ENCODE measurements at places on chromosomes 3 and 15.

- DNase-seq, result no peak
Observed at GRCh38 chr3:164612751-164613150, 465.5 kb downstream of the SI start.

GRCh38 chr3:142656575-142656974 is 60.4 kb downstream of the PLS1 start:
- no peak for DNase-seq

GRCh38 chr15:80512726-80513660 is 108.8 kb downstream of the ARNT2 start:
- no peak for DNase-seq

GRCh38 chr15:29143909-29144635 is 125.5 kb downstream of the NSMCE3 start:
- DNase-seq, result no peak

DNA sequence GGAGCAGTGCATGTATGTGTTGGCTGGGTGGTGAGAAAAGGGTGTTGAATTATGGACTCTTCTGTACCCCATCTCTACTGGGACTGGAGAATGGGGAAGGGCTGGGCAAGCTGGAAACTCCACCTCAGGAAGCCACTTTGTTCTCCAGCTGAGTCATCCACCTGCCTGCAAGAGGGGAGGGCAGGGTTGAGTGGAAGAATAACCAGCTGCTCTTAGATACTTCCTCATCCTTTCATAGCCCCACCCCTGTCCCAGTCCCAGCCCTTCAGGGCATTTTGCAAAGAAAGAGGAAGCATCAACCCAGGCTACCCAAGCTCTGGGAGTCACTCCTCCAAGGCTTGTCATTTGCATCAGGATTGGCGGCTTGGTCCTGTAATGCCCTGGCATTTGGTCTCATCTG is 33.1 kb downstream of the RAB11A start:
- peak; percentile 85 for DNase-seq

- no peak for DNase-seq
Observed at GRCh38 chr3:44109771-44110361, 131.8 kb upstream of the TOPAZ1 start.

GRCh38 chr3:119601154-119601553 is 3.5 kb downstream of the PLA1A start:
- DNase-seq, result no peak

DNA sequence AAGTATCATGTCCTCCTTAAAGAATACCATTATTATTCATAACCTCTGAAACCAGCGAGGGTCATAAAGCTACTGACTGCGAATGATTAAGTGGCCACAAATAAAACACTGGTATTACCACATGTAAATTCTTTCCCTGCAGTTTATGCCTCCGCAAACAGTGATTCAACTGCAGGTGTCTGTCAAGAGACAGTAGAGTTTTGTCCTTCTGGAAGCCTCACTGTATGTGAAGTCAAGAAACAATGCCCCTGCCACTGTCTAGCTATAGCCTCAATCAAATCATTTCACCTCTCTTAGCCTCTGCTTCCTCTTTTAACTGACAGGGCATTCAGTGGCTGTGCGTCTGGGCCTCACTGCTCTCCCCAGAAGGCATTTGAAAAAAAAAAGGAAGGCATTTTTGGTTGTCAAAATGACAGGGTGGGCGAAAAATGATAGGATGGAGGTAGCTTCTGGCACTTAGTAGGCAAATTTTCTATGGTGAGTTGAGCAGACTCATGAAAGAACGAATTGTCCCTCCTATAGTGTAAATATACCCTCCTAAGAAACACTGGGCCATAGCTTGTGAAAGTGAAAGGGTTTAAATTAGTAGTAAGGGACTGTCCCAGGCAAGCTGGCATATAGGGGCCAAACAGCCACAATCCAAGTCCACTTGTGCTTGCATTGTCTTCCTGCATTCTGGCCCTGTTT is 66.7 kb downstream of the FILIP1L start:
- no peak for DNase-seq

DNA sequence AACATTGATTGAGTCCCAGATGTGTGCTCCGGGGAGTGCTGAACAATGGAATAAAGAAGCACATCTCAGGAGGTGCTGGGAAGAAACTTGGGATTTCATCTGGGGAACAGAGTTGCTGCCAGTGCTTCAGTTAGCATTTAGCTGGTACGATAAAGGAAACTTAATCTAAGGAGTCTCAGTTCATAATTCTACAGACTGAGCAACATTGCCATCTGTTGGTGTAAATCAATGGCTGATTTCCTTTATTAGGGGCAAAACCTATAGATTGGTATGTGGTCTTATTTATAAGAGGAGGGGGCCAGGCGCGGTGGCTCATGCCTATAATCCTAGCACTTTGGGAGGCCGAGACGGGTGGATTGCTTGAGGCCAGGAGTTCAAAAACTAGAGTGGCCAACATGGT is 8.9 kb downstream of the MKRN2OS start:
- DNase-seq, result no peak

- no peak for DNase-seq
Observed at GRCh38 chr15:93028632-93029213, 60.3 kb downstream of the RGMA start.

- no peak for DNase-seq
Observed at GRCh38 chr15:38701149-38701548, 136.5 kb upstream of the RASGRP1 start.

DNA sequence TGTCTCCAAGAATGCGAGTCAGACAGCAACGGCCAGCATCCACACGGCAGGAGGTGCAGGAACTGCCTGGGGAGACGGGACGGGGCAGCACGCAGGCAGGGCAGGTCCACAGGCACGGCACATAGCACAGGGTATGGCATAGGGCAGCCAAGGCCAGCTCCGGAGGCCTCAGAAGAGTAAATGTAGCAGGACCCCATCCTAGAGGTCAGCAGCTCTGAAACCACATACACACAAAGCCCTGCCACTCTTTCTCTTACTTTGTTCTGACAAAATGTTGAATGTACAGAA is 26.9 kb downstream of the ZXDC start:
- no peak for DNase-seq

- DNase-seq, result no peak
Observed at GRCh38 chr3:162678941-162679340, 1182.3 kb downstream of the OTOL1 start.

Measured in ELF-1 (cell line).